ENCODE measurements at places on chromosomes 13 and 19. TPM values are rescaled to one million over a fixed set of nuclear protein-coding genes. Genes with fewer than 3 reads are reported as not detected.

DNA sequence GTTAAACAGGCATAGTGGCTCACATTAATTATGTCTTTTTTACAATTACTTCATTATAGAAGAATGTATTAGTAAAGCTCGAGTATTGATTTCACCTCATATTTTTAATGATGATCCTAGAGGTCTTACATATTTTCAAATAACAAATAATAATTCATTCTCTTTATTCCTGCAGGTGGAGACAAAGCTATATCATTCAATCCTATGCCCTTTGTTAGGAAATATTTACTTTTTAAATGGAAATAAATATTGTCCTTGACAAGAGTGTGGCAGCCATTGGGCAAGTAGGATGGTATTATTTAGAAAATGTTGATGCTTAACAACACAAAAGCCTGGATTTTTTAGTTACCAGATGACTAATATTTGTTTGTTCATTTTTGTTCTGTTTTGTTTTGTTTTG is 127.6 kb downstream of the COG6 start:
- H3K4me1 ChIP-seq, result peaks cover 23% of the 10 kb centered on the region
- H3K4me3 ChIP-seq, result no peak overlapping the region
- no peak for DNase-seq
- no peaks in the 10 kb centered on the region for H3K27me3 ChIP-seq

- no peaks in the 10 kb centered on the region for H3K4me1 ChIP-seq
- no peaks in the 10 kb centered on the region for H3K27me3 ChIP-seq
- no peak overlapping the region for H3K27ac ChIP-seq
- H3K4me3 ChIP-seq, result no peak overlapping the region
Observed at GRCh38 chr13:61600360-61601033, 184.8 kb upstream of the PCDH20 start.

DNA sequence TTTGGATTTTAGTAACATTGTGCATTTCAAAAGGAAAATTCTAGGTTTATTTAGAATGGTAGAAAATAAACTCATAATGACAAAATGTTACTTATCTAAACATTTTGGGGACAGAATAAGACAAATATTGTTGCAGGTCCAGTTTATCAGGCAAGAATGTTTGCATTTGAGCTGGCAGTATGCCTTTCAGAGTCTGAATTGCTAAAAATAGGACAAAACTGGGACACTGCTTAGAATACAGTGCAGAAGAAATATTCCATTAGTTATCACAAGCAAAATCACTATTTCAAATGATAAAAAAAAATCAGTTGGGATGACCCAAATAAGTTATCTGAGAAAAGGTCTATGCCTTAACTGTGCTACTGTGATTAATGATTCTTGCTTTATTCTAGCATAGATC is 870.3 kb upstream of the MIR17HG start:
- no peak overlapping the region for H3K27ac ChIP-seq
- H3K27me3 ChIP-seq, result no peaks in the 10 kb centered on the region
- DNase-seq, result no peak
- no peak overlapping the region for H3K4me3 ChIP-seq

DNA sequence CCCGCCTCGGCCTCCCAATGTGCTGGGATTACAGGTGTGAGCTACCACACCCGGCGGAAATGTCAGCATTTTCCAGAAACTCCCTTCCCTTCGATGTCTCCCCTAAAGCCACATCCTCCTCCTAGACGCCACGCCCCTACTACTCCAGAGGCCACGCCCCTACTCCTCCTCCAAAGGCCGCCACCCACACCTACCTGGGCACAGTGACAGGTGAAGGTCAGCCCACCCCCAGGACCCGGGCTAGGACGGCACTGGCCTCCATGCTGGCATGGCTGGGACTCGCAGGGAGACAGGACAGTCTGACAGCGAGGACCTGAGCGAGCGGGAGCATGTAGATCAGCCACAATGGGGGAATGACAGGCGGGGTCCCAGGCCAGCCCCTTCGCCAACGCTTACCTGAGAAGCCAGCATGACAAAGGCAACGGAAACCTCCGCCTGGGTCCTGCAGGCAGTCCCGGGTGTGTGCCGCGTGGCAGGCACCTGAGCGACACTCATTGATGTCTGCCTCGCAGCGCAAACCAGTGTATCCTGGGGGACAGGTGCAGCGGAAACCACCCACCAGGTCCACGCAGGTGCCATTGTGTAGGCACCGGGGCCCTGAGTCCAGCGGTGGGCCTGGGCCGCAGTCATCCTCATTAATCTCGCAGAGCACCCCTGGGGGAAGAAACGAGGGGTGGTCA is 22.0 kb downstream of the NOTCH3 start:
- DNase-seq, result no peak
- no peak overlapping the region for H3K27ac ChIP-seq
- H3K4me1 ChIP-seq, result peaks cover 5% of the 10 kb centered on the region
- H3K27me3 ChIP-seq, result peaks cover 8% of the 10 kb centered on the region

LILRA1 gene
- 0.19 TPM for polyA plus RNA-seq

CTU1 gene
- polyA plus RNA-seq, result 2.6 TPM

NKG7 gene
- 2.0 TPM for polyA plus RNA-seq
